ENCODE measurements at places on chromosomes 12 and 14. TPM values are rescaled to one million over a fixed set of nuclear protein-coding genes. Genes with fewer than 3 reads are reported as not detected.
A peak's percentile ranks its signal among the peaks of the same experiment; 100 is the strongest.

Gene LRRC43
- not detected for total RNA-seq

DNA sequence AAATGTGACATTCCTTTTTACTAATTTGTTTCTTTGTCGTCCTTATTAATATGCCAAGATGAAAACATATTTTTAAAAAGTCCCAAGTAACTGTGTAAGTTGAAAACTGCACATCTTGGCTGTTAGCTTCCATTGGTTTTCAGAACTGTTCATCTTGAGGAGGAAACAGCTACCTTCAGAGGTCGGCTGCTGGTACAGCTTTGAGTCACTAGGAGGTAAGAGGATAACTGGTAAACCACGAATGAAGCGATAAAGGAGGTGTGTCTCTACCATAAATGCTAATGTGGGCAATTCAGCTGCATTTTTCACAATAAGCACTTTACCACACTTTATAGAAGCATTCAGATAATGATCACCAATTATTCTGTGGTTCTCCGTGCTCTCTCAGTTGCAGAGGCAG lies 137.5 kb upstream of the KRAS start:
- no peak for DNase-seq

GRCh38 chr12:120668868-120669840 lies 17.8 kb upstream of the MLEC start:
- DNase-seq, result no peak

- no peak for DNase-seq
These were observed 10.5 kb downstream of the PRPF40B start for GRCh38 chr12:49633703-49634345.

Gene CLEC6A
- not detected for total RNA-seq

- no peak for DNase-seq
These were observed 234.8 kb upstream of the TMPO start for GRCh38 chr12:98280621-98281020.

GRCh38 chr12:129119537-129119936 lies 266.3 kb downstream of the GLT1D1 start:
- DNase-seq, result no peak

Gene SLC25A21
- 2.9 TPM for total RNA-seq

- DNase-seq, result peak; percentile 34
These were observed 172.7 kb upstream of the OR4E1 start for GRCh38 chr14:21846227-21846885.

- DNase-seq, result no peak
These were observed 28.2 kb upstream of the FLRT2 start for GRCh38 chr14:85501751-85502150.

DNA sequence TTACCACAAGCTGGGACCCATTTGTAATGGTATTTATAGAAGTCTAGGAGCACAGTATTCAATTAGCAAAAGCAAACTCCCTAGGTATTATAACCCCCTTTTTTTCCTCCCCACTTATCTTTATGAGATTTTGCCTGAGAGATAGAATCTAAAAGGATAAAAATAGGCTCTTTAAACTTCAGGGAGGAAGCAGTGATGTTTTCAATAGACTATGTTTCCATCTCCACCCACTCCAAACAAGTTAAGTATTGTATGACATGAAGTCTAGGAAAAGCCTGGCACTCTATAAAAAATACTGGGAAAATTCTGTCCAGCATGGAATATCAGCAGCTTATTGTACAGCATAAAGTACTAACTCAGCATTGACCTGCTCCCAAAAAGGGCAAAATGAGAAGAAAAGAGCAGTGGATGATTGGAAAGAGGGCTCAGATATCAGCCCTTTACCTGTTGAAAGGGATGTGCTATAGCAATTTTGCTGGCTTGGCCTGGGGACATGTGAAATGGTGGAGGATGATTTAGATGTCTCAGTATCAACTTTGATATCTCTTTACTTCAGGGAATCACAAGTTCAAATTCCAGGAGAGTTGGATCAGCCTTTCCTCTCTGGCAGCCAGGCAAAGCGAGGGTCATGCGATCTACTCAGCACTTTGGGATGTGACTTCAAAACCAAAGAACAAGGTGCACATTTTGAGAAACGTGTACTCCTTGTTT lies 72.4 kb downstream of the IGF1 start:
- DNase-seq, result no peak
